ENCODE measurements at places on chromosomes 1 and 21.

GRCh38 chr1:183652107-183652506 is 1.0 kb downstream of the APOBEC4 start:
- DNase-seq: no peak

GRCh38 chr1:117205368-117205767 is 5.4 kb downstream of the VTCN1 start:
- DNase-seq: no peak

DNA sequence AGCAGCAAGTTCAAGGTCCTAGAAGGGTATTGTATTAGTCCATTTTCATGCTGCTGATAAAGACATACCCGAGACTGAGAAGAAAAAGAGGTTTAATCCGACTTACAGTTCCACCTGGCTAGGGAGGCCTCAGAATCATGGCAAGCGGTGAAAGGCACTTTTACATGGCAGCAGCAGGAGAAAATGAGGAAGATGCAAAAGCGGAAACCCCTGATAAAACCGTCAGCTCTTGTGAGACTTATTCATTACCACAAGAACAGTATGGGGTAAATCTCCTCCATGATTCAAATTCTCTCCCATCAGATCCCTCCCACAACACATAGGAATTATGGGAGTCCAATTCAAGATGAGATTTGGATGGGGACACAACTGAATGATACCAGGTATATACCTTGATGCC is 409.5 kb downstream of the NTNG1 start:
- no peak for DNase-seq

DNA sequence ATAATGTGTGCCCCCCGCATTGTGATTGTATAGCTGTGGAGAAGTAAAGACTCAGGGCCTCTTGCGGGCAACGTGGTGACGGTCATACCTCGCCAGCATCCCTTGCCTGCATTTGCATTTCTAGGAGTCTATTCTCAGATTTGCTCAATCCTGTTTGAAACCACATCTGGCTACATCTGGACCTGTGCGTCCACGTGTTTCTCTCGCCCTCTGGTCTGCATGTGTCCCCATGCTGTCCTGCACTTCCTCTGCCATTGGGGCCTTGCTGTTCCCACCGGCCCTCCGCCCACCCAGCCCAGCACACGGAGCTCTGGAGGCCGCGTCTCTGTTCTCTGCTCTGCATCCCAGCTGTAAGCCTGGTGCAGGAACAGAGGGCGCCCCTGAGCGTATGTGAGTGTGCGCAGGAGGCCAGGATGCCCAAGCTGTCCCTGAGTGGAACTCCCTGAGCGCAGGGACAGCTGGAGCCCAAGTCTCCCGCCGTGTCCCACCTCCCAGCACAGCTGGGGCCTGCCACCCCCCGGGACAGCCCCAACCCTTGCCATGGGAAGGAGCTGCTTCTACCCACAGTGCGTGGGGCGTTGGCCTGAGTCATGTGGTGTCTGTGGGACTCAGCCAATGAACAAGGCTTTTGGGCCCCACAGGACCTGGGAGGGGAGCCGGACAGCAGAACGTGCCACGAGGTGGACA is 1.6 kb downstream of the KRTAP10-2 start:
- DNase-seq: peak; percentile 7

DNA sequence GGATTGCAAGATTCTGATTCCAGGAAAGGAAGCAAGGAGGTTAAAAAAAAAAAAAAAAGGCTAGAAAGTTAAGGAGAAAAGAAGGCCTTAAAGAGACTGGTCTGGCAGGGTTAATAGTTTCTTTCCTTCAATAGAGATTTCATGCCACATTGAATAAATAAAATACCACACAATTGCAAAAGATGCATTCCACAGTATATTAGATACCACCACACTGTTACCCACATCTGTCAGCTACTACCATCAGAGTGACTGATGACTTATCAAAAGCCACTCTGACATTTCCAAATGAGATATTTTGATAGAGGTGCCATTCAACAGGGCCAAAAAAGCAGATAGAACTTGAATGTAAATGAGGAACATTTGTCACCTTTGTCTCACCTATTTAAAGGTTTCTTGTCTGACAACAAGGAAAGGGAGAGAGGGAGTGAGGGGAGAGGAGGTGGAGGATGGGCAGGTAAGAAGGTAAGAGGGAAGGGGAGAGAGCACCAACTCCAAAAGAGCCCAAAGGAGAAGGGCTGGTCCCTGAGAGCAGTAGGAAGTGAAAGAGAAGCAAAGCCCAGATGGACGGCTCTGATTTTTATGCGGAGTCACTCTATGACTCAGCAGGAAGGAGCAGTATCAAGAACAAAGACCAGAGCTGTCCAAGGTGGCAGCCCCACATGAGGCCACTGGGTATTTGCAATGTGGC is 38.3 kb downstream of the LRRN2 start:
- no peak for DNase-seq

DNA sequence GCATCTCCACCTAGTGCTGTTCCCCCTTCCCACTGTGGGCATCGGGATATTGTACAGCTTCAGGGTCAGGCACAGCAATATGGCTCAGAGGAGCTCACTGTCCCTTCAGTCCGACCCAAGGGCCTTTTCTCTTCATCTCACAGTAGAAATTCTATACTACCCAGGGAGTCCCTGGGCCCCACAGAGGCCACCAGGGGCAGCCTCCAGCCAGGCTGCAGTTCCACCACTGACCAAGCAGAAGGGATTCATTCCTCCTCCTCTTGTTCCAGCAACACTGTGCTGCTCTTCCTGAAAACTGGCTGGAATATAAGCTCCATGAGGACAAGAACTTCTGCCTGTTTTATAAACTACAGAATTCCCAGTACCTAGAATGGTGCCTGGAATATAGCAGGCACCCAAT is 70.5 kb downstream of the CD34 start:
- DNase-seq: no peak

GRCh38 chr1:52028328-52028727 is 5.3 kb downstream of the KTI12 start:
- DNase-seq: no peak

GRCh38 chr1:6321205-6321604 is 60.3 kb upstream of the GPR153 start:
- DNase-seq: no peak

DNA sequence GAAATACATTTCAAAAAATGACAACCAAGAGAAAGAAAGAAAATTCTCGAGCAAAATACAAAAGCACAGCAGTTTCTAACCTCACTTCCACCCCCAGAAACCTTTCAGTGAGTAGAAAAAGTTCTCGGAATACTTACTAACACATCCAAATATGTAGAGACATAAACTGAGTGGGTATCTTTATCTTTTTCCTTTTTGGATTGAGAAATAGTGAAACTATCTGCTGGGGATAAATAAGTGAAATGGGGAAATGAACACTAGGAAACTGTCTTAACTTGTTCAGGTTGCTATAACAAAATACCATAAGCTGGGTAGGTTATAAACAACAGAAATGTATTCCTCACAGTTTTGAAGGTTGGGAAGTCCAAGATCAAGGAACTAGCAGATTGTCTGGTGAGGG is 72.0 kb downstream of the VCAM1 start:
- no peak for DNase-seq

DNA sequence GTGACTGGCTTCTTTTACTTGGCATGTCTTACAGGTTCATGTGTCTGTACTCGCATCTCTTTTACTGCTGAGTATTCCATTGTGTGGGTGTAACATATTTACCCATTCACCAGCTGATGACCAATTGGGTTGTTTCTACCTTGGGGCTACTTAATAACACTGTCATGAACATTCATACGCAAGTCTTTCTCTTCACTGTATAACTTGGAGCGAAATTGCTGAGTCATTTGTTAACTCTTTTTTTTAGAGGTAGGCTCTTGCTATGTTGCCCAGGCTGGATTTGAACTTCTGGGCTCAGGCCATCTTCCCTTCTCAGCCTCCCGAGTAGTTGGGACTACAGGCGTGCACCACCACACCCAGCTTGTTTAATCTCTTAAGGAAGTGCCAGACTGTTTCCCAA is 6.5 kb downstream of the PYCR2 start:
- DNase-seq: no peak

DNA sequence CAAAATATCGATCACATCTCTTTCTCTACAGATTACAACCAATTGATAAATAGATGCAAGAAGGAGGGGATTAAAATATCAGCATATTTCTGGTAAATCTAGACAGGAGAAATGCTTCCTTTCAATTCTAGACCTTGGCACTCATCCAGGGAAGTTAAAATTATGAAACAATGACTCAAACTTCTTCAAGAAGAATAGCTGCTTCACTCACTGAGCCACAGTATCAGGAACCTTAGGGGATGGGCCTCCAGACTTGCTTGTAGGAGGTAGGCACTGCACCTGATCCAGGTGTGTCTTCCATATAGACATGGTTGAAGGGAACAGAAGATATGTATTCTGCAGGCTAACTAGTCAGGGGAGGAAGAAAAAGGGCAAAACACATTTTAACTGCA is 9.8 kb downstream of the SLAMF7 start:
- no peak for DNase-seq

- DNase-seq: no peak
These were observed 32.1 kb upstream of the PLPPR4 start for GRCh38 chr1:99232172-99232571.

DNA sequence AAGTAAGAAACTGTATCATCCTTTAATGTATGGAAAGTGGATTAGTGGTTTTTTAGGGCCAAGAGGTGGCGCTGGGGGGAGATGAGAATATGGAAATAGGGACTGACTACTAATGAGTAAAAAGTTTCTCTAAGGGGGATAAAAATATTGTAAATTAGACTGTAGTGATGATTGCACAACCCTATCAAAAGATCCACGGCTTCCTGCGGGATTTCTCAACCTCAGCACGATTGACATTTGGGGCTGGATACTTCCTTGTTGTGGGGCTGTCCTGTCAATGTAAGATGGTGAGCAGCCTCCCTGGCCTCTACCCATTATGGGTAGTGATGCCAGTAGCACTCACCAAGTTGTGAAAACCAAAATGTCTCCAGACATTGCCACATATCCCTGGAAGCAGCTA is 36.0 kb upstream of the PRDM2 start:
- DNase-seq: no peak

DNA sequence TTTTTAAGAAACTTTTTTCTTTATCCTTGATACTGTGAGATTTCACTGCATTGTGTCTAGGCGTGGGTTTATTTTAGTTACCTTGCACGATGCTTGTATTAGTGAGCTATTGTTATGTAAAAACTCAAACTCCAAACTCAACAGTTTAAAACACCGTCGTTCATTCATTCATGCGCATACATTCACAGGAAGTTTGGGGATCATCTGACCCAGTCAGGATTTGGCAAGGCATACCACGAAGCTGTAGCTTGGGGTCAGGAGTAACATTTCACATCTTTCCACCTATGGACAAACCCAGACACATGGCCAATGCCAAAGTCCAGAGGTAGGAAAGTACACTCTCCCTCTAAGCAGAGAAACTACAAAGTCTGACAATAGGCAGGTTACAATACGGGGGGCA is 324.6 kb upstream of the CHRM3 start:
- no peak for DNase-seq

- DNase-seq: no peak
These were observed 348.1 kb upstream of the VAMP3 start for GRCh38 chr1:7422966-7423365.

DNA sequence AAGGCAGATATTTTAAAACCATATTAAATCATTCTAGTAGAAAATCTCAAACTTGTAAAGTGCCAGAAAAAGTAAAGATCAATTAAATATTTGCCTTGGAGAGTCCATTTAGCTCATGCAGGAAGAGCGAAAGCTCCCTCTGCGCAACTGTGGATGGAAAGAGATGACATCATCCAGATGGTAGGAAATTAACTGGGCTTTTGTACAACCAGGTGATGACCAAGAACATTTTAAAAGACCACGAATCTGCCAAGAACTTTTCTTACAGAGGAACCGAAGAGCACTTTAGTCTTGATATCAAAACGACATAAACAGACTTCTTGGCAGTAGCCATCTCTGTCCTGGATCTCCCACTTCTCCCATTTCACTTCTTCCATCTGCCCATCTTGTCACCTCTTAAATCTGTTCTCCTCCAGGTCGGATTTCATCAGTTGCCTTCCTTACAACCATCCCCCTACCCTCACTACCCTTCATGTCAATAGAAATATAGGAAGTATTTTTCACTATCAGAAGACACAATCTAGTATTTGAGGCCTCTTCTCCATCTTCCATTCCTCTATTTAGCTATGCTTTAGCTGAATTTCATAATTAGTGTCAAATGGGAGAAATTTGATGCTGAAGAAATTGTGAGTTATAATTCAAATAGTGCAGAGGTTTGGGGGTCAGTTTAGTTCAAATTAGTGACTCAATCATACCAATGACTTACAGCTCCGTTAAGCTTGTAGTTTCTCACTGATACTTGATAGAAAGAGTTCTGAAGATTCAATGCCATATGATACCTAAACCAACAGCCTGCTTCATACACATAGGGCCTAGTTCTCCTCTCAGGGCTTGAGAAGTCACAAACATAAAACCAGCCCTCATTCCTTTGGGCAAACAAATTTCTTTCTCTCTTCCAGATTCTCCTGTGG is 22.0 kb upstream of the DNASE2B start:
- DNase-seq: no peak

DNA sequence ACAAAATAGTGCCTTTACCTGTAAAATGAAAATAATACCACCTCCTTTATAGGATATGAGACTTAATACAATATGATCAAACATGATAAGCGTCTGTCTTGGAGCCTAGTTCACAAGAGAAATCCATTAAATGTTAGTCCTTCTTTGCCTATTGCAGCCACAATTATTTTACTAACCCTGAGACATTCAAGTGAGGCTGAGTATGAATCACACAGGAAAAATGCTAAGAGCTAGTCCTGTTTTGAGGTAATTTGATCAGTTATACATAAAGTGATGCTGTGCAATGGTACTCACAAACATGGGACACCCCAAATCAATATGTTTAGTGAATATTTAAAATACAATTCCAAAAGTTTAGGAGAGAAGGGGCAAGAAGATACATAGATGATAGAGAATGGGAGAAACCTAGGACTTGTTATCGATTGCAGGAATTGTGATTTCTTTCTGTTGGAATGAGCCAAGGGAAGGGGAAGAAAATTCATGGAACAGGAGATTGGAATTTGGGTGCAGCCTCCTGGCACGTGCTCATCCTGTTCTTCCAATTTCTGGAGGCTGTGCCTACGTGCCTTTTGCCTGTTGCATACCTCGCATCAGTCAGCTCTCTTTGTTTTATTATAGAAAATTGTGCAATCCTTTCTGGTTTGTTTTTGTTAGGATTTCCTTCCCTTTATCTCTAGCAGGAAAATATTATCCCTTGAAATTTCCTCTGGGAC is 39.9 kb upstream of the BACH1 start:
- no peak for DNase-seq

GRCh38 chr1:66519992-66520391 is 14.0 kb upstream of the SGIP1 start:
- DNase-seq: no peak

- DNase-seq: no peak
These were observed 22.5 kb upstream of the C1QA start for GRCh38 chr1:22613951-22614350.

Measured in progenitor cell of endocrine pancreas (in vitro differentiated cells).